ENCODE measurements at places on chromosomes 16 and 17. TPM values are rescaled to one million over a fixed set of nuclear protein-coding genes. Genes with fewer than 3 reads are reported as not detected.

Gene ALOX15
- not detected for total RNA-seq

Gene CACNG4
- total RNA-seq = 32.0 TPM

Gene EFTUD2
- 158 TPM for total RNA-seq

Gene SLC52A1
- not detected for total RNA-seq

Data from SJSA1 (cell line).